Activated T-helper 1 cell treated with anti-CD3 and anti-CD28 coated beads, Interleukin-12 subunit alpha, Interleukin-12 subunit beta, Interleukin-2, Interleukin-4 antibody, amounts not matched to agents 30 ng/mL and 10 ng/mL and 1 ng/mL, durations not matched to agents 14 hours and 24 hours and 36 hours (primary cell): ENCODE measurements at places on chromosomes 5 and 9.

DNA sequence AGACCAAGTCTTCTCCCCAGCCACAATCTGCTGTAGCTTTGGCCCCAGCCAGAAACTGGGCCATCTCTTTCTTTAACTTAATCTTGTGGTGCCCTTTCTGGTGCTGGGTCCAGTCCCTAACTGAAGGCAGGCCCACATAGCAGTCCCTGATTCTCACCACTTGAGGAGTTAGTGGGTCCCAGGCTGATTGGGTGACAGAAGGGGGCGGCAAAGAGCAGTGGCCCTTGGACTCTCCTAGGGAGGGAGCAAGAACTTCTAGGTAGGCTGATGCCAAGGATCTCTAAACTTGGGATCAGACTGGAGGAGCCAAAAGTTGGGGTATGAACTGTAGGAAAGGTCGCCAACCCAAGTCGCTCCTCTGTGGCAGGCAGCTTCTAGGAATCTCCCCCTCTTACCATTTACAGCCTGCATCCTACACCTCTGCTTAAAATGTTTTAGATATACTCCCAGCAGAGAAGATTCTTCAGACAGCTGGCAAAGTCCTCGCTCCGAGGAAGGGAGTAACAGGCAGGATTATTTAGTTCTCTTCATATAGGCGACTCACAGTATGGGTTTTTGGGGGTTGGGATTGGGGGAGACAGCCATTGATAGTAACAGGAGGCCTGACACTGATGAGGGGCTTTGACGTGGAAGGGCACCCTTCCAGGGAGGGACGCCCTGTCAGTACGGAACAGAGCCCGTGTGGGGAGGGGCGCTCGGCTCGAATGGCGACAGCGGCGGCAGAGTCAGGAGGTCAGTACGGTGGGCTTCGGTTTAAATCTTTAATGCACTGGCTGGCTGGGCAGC lies 2.0 kb upstream of the CCL27 start:
- DNase-seq = peak; percentile 61

GRCh38 chr5:171808951-171809350 lies 23.3 kb downstream of the SMIM23 start:
- DNase-seq = no peak

DNA sequence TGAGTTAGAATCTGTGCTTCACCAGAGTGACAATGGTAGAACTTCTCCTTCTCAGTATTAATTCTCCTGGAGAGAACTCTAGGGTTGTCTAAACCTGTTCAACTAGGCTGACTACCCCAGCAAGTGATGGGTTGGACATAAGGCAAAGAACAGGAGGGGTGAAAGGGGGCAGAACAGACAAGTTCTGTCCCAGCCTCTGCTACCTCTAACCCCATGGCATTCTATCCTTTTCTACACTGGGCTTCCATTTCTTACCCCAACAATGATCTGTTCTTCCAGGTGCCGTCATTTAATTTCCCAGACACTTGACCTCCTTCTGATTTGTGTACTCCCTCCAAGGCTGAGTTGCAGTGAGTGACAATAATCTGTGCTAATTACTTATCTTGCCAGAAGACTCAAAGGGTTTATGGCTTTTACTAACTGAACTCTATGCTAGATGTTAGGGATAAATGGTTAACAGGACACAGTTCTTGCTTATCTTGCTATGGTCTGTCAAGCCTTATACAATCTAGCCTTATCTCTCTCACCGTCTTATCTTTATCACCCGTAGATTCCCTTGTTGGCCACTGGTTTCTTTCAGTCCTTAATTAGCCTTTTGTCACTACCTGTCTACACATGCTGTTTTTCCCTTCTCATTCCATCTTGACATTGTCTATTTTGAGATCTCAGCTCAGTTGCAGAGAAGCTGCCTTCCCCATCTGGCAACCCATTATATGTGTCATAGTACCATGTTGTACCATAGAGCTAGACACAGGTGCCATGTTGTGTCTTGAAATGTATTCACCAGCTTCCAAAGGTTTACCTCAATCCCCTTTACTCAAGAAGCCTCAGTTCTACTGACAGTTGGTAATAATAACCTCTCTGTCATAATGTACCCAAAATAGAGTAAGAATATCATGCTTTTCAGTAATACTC lies 10.0 kb upstream of the MATR3 start:
- no peak for DNase-seq

- DNase-seq = no peak
Observed at GRCh38 chr9:79551994-79552393, 19.8 kb upstream of the TLE4 start.

DNA sequence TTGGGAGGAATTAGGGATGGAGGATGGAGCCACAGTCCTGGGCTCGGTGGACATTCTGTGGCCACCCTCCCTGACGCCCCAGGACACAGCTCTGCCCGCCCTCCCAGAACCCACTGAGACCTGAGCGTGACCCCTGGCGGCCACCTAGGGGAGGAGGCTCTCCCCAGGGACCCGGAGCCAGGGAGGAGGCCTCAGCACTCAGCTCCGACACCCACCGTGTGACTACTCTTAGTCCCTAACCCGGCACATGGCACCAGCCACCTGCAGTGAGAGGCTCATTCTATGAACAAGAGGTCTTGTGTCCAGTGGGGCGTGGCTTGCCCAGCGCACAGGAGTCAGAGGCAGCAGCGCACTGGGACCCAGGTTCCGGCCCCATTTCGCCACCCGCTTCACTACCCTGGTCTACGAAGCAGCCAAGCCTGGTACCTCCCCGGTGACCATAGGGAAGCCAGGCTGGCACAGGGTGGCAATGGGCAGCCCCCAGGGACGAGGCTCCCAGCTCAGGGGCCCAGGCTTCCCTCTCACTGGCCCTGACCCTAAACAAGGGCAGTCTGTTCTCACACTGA lies 10.2 kb downstream of the SARDH start:
- DNase-seq = no peak

DNA sequence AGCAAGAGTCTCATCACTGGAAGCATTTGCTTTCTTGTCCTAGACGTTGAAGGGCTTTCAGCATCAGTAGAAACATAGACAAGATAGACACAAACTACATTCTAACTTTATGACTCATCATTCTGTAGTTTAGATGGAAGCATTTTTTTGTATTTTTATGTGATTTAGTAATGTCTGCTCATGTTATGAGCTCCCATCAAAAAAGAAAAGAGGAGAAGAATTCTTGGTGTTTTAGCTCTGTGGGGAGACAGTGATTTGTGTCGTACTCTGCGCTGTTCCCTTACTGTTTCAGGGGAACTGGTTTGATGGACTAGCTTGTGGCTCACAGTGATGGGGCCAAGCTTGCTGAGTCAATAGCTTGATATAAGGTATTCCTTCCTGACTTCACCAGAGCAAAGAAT lies 159.2 kb upstream of the WWC1 start:
- DNase-seq = no peak

DNA sequence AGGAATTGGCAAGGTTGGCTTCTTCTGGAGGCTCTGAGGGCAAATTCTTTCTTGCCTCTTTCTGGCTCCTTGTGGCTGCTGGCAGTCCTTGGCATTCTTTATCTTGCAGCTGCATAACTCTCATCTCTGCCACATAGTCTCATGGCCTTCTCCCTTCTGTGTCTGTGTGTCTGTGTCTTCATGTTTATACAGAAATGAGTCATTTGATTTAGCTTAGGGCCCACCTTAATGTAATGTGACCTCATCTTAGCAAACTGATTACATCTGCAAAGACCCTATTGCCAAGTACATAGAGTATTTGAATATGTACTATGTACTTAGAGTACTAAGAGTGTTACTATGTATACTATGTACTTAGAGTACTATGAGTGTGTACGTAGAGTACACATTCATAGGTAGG lies 122.5 kb downstream of the RFK start:
- DNase-seq = no peak

- DNase-seq = no peak
Observed at GRCh38 chr5:6674421-6674820, 38.8 kb upstream of the TENT4A start.

DNA sequence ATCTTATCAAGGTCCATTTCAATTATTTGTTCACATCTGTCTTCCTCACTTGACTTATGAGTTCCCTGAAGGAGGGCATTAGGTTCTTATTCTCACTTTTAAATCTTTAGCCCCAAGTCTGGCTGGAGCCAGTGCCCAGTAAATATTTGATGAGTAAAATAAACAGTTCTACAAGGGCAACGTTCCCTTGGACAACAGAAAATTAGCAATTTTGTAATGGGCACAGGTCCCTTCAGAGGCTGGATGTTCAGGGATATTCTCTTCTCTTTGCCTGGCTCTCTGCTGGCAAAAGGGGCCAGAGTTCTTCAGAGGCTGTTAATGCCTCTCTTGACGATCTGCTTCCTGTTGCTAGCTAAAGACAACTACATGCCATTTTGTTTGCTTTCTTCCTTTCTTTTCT lies 149.7 kb downstream of the SEMA6A start:
- no peak for DNase-seq

GRCh38 chr5:179307931-179308471 lies 37.3 kb downstream of the ADAMTS2 start:
- DNase-seq = no peak

GRCh38 chr9:97907632-97908031 lies 14.7 kb downstream of the TRMO start:
- DNase-seq = no peak

DNA sequence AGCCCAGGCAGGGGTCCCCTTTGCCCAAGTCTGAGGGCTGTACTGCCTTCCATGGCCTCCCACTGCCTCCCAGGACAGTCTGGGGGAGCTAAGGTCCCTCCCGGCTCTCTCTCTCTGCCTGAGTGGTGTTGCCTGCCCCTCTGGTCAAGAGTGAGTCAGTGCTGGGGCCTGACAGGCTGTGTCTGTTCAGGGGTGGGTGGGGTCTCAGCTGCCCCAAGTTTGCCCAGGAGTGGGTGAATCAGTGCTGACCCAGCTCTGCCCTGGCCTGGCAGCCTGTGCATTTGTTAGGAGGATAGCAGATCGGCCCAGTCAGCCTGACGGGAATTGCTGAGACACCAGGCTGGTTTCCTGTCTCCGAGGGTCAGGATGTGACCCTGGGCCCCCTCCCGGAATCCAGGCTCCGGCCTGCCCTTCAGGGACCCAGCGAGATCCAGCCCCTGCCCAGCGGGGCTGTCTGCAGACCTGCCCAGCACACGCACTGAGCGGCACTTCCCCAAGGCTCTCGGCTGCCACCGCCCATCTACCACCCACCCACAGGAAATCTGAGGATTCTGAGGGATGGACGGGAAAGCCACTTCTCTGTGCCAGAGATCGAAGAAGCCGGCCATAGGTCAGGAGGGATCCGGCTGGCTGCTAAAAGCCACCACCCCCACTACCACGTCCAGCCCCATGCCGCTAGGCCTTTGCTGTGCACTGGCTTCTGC lies 15.9 kb downstream of the ENG start:
- DNase-seq = no peak

DNA sequence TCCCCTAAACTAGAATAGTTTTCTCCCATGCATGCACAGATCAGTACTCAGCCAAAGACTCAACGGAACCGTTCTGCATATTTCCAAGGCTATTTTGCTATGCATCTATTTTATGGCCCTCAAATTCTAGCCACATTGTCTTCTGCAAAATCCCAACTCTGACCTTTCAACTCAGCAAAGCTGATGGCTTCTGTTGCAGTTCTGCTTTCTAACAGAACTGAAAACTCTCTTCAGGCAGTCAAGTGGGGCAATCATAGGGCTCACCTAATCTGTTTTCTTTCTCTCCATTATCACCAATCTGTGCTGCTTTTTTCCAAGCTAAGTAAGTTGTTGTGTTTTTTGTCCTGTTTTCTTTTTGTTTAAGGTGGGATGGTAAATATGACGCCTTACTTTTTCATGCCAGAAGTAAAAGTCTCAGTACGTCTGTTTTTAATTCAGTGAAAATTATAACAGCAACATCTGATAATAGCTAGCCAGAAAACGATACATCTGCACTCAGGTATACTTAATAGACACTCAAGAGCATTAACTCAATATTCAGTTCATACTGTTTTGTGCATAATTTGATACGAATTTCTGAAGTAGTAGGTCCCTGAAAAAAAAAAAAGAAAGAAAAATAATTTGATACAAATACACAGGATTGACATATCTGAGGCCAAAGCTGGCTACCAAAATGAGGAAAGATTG lies 454.3 kb downstream of the TLE1 start:
- no peak for DNase-seq

DNA sequence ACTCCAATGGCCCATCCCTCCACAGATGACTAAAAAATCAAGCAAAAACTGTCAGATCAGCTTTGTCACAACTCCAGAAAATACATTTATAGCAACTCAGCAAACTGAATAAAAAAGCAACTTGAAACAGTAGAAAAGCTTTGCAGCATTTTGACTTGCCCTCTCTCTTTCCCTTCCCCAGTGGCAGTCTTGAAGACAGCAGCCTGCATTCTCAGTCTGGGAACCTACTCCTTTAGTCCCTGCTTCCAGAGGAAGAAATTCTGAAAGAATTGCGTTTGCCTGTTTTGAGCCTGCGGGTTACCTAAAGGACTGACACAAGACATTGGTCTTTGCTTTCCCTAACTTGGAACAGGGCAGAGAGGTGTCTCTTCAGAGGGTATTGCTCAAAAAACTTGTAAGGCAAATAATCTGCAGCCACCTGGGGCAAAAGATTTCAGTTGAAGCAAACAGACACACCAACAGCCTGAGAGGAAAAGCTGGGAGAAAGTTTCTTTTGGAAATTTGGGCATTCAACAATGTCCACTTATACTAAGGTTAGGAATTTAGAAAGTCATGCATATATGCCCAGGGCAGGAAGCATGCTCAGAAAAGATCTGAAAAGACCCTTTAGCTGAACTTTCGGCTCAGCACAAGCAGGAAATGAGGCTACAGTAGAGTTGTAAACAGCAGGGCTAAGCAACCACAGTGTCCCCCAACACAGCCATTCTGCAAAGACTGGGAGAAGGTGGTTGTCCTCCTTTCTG lies 15.2 kb upstream of the SLC35D2 start:
- DNase-seq = no peak

DNA sequence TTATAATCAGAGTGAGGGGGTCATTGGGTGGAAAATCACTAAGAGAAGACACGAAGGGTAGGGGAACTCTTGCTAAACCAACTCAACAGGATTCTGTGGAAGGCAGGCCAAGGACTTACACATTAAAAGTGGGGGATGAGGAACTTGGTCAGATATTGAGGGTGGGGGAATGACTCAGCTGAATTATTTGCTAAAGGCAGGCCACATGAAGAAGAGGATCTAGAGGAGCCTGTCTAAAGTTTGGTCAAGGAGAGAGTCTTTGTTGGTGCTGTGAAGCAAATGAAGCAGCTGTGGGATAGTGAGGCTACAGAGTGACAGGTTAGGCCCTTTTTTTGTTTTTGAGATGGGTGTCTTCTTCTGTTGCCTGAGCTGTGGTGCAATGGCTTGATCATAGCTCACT lies 63.9 kb upstream of the SPRY4 start:
- no peak for DNase-seq

DNA sequence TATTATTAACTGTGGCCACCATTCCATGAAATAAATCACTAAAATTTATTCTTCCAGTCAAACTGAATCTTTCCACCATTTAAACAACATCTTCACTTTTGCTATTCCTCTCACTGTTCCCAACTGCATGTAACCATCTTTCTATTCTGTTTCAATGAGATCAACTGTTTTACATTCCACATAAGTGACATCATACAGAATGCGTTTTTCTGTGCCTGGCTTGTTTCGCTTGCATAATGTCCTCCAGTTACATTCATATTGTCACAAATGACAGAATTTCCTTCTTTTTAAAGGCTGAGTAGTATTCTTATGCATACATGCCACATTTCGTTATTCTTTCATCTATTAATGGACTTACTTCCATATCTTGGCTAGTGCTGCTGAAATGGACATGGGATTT lies 738.2 kb downstream of the SEMA5A start:
- DNase-seq = no peak

GRCh38 chr5:80318212-80318611 lies 1.6 kb upstream of the SPZ1 start:
- DNase-seq = no peak
